ENCODE measurements at places on chromosomes 4 and X.
A peak's percentile ranks its signal among the peaks of the same experiment; 100 is the strongest.

DNA sequence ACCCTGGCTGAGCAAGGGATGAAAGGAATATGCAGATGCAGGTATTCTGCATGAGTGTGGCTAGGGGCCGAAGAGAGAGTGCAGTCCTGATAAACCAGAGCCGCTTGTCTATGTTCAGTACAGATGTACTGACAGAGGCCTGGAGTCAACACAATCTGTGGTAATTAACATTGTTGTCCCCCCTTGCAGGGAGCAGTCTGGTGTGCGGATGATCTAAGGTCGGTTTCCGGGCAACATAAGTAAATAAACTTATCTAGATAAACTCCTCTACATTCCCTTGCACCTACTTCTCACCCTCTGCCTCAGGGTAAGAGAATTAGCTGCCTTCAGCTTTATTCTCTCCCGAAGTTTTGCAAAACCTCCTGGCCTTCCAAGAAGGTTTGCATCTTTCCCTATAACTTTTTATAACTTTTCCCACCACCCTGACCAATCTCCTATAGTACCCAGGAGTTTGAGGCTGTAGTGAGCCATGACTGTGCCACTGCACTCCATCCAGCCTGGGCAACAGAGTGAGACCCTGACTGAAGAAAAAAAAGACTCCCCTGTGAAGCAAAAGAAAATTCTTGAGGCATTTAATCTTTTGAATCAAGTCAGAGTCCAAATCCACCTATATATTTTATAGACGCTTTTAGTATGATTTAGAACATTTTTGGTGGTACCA, 26.6 kb downstream of the SNX25 start:
- DNase-seq, result no peak

DNA sequence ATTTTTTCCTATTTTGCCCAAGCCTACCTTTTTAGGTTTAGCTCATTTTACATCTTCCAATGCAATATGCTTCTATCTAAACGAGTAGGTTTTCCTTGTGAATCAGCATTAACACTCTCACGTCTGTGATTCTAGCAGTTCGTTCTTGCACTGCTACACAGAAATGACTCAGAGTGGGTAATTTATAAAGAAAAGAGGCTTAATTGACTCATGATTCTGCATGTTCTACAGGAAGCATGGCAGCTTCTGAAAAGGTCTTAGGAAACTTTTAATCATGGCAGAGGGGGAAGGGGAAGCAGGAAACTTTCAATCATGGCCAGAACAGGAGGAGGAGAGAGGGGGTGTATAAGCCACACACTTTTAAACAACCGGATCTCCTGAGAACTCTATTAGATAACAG, 44.9 kb downstream of the SPANXN1 start:
- DNase-seq, result no peak

GRCh38 chr4:177349191-177349590, 39.5 kb downstream of the NEIL3 start:
- DNase-seq, result no peak

DNA sequence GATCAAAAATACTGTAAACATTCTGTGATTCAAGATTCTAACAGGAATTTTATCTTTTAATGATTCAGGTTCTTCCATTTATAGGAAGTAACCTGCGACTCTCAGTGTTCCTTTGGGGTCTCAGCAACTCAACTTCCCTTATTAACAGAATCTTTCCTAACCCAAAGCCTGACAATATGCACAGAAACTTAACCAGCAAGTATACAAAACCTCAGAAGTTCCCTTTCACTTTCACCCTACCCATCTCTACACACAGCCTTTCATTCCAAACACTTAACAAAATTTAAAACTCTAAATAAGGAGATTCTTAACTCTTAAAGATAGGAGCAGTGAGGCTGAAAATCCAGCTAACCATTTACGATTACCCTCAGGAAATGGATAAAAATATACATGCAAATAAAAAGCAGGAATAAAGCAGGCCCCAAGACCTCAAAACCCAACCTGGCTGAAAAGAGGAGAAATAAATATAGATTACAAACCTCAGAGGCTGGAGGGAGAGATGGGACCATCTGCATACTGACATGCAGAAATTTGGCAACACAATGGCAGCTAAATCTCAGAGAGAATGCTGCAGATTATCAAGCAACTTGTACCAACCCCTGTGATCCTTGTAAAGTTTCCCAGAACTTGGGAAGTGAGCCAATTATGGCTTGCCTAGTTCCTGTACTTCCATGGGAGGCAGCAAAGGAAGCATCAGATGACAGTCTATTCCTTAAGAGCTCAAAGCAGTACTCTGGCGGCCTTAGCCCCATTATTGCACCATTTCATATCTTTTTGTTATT, 101.0 kb downstream of the ATP11C start:
- peak; percentile 30 for DNase-seq

DNA sequence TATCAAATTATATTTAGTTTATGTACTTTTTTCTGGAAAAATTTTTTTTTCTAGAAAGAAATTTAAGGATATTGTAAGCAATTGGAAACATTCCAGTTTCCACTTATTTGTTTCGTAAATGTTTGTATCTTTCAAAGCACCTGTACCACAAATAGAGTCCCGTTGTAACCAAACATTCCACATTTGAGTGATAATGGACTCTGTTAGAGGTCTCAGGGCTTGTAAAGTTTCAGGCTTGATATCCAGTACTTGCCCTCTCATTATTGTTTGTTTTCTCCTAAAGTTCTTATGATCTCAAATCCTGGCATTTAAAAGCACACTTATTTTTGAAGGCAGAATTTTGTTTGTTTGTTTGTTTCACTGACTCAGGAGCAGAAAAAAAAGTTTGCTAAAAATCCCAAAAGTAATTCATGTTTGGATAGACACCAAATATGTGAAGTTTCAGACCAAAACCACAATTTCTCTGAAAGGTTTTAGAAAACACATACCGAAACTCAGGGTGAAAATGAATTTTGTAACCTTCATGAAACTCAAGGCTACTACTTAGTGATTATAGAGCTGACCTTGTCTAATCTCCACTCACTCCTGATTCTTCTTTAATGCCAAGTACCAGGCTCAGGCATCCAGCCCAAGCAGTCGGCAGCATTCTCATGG, 5.7 kb upstream of the TMEM192 start:
- DNase-seq, result no peak

- no peak for DNase-seq
Measured at GRCh38 chr4:10722957-10723356, 38.4 kb upstream of the CLNK start.

DNA sequence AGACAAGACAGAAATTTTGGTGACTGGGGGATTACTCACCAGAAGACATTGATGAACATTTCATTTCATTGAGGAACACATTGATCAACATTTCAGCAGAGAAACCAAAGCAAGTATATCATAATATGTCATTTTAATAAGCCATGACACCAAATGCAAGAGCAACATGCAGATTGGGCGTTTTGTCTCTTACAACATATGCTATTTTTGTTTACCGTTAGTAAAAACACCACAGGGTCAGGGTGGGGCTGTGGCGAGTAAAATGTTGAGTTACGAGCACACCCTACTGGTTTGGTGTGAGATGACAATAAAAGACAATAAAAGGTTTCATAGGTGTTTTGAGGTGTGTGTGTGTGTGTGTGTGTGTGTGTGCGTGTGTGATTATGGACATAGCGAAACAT, 294.5 kb downstream of the PDGFC start:
- peak; percentile 41 for DNase-seq

DNA sequence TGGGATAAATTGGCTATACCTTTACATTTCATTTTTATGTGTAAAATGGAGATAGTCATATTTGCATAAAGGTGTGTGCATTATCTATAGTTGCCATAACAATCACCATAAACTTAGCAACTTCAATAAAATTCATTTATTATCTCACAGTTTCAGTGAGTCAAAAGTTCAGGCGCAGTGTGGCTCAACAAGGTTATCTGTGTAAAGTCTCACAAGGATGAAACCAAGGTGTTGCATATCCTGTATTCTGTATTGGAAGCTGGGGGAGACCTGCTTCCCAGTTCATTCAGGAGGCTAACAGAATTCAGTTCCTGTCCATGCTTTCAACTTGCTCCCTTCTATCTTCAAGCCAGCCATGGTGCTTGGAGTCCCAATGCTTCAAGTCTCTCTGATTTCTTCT, 169.5 kb downstream of the KCTD8 start:
- no peak for DNase-seq

Data from NB4 (cell line).